ENCODE measurements at places on chromosomes 3 and 15. TPM values are rescaled to one million over a fixed set of nuclear protein-coding genes. Genes with fewer than 3 reads are reported as not detected.

GRCh38 chr3:20072422-20072821, 32.2 kb downstream of the KAT2B start:
- no peak overlapping the region for H3K4me3 ChIP-seq
- H3K4me1 ChIP-seq = peaks cover 21% of the 10 kb centered on the region
- no peak overlapping the region for H3K27ac ChIP-seq
- H3K27me3 ChIP-seq = no peaks in the 10 kb centered on the region

- peaks cover 16% of the 10 kb centered on the region for H3K27me3 ChIP-seq
- no peak for DNase-seq
- no peaks in the 10 kb centered on the region for H3K4me1 ChIP-seq
- no peak overlapping the region for H3K27ac ChIP-seq
- H3K4me3 ChIP-seq = no peak overlapping the region
Measured at GRCh38 chr3:169133178-169134161, 530.0 kb downstream of the MECOM start.

- H3K36me3 ChIP-seq = no peaks in the 10 kb centered on the region
- H3K4me3 ChIP-seq = no peak overlapping the region
- no peak overlapping the region for H3K27ac ChIP-seq
- no peaks in the 10 kb centered on the region for H3K4me1 ChIP-seq
- no peak for DNase-seq
Measured at GRCh38 chr3:22007368-22007767, 256.4 kb upstream of the ZNF385D start.

GRCh38 chr3:49785565-49786356, 581 bp downstream of the IP6K1 start:
- H3K4me3 ChIP-seq = peak overlapping the region; percentile 99
- peaks cover 54% of the 10 kb centered on the region for H3K4me1 ChIP-seq
- peaks cover 3% of the 10 kb centered on the region for H3K36me3 ChIP-seq
- H3K27me3 ChIP-seq = no peaks in the 10 kb centered on the region
- H3K27ac ChIP-seq = peak overlapping the region; percentile 95

DNA sequence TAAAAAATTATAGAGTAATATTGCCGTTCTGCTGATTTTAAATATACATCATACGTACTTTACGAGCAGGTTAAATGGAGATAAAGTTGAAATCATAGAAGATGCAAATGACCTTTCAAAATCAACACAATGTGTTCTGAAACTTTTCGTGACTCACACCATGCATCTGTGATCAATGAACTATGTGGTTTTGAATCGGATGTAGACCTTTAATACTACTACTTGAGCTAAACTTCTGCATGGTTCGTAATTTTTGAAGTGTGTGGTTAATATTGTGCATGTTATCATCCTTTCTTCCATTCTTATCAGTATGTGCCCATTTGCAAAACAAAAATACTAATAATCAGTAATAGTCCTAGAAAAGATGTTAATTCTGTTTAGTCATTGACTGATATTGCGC, 58.9 kb downstream of the GASK1A start:
- peak overlapping the region; percentile 65 for H3K4me3 ChIP-seq
- H3K27ac ChIP-seq = no peak overlapping the region
- no peaks in the 10 kb centered on the region for H3K27me3 ChIP-seq
- H3K4me1 ChIP-seq = peaks cover 10% of the 10 kb centered on the region

DNA sequence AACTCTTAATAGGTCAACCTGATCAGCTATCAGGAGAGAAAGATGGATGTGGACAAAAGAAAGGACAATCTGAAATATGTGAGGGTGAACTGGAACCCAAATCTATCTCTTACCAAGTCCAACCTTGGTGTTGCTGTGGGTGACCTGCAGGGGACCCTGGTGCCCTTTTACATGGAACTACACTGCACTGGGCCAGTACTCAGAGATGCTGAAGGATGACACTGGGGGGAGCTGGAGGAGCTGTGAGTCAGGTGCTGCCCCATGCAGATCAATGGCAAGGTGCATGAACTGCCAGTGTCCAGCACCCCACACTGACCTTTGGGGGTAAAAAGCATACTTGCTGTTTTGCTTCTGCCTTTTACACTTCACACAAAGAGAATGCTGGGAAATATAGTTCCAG, 55.6 kb upstream of the TBC1D5 start:
- H3K27ac ChIP-seq = no peak overlapping the region
- H3K4me1 ChIP-seq = no peaks in the 10 kb centered on the region
- no peak for DNase-seq
- H3K27me3 ChIP-seq = peaks cover 8% of the 10 kb centered on the region
- peaks cover 3% of the 10 kb centered on the region for H3K36me3 ChIP-seq

DNA sequence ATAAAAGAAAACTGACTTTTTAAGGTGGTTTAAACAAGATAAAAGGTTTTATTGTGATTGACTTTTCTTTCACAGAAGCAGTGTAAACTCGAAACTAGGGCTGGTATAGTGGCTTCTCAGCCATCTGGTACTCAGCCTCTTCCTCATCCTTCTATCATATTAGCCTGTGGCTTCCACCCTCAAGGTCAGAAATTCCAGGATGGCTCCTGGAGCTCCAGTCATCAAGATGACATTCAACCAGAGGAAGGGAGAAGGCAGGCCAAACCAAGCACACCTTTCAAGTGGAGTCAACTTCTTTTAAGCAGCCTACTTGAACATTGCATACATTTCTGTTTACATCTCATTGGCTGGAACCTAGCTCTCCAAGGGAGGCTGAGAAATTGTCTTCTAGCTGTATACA, 1.3 kb upstream of the MESD start:
- no peak for DNase-seq
- H3K27ac ChIP-seq = no peak overlapping the region
- peaks cover 12% of the 10 kb centered on the region for H3K36me3 ChIP-seq
- no peak overlapping the region for H3K4me3 ChIP-seq
- peaks cover 52% of the 10 kb centered on the region for H3K4me1 ChIP-seq

DNA sequence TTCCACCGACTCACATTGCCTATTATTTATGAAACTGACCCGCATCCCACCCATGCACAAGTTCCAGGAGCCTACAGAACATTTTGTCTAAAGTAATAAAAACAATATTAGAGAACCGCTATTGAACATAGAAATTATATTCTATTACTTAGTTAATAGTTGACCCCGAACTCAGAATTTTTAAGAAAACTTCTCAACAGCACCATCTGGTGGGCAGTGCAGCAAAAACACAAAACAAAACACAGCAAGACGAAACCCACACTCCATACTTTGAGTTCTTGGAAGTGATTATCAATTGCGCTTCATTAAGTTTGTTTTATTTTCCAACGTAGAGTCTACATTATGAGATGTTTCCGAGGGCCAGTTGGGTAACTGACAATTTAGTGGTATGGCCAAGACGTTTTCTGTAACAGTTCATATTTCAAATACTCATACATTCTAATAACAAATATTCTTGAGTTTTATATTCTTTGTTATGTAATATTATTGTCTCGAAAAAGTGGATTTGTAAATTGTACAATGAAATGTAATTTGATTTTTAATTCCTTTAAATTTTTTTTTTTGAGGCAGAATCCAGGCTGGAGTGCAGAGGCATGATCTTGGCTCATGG, 24.0 kb upstream of the C3orf70 start:
- no peaks in the 10 kb centered on the region for H3K4me1 ChIP-seq
- no peak overlapping the region for H3K4me3 ChIP-seq
- peaks cover 6% of the 10 kb centered on the region for H3K27me3 ChIP-seq

- H3K27me3 ChIP-seq = peaks cover 19% of the 10 kb centered on the region
- DNase-seq = no peak
- H3K4me3 ChIP-seq = no peak overlapping the region
- no peaks in the 10 kb centered on the region for H3K4me1 ChIP-seq
- no peaks in the 10 kb centered on the region for H3K36me3 ChIP-seq
Measured at GRCh38 chr15:48641416-48641815, 4.1 kb downstream of the FBN1 start.

DNA sequence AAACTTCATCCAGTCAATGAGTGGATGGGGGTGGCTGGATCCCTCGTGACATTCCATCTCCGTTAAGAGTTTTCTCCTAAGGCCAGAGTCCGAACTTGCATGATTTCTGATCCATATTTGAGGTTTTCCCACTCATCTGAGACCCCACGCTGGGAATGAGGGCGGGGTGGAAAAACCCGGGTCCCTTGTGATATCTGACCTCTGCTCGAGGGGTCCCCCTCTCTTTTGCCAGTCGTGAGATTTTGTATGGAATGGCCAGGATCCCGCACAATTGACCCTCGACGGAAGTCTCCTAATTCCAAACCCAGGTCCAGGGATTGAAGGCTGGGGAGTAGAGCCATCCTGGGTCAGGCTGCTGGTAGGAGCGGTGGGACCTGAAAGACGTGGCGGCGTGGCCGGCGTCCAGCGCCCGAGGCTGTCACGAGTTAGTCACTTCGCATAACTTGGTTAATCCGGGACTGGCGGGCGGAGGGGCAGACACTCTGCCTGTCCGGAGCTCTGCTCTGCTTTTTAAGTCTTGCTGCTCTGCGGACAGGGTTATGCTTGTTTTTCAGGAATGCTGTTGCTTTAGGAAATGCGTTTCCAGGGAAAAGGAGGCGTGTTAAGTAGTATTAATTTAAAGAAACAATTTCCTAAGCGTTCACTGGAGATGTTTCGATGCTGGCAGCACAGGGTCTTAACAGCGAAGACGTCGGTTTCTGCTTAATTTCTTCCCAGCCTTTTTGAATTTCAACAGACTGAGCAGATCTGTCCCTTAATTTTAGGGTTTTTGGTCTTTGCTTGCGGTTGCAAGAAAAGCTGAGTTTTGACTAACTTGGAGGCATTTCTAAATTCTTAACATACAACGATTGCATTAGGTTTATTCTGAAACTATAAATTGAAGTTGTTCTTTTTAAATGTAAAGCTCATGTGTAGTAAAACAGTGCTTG, 69.7 kb upstream of the LRRFIP2 start:
- peak; percentile 66 for DNase-seq
- peaks cover 3% of the 10 kb centered on the region for H3K36me3 ChIP-seq
- H3K27me3 ChIP-seq = no peaks in the 10 kb centered on the region
- H3K27ac ChIP-seq = peak overlapping the region; percentile 99
- peak overlapping the region; percentile 100 for H3K4me3 ChIP-seq

- DNase-seq = no peak
- no peaks in the 10 kb centered on the region for H3K27me3 ChIP-seq
- no peak overlapping the region for H3K27ac ChIP-seq
Measured at GRCh38 chr3:177811112-177811511, 613.8 kb upstream of the TBL1XR1 start.

GRCh38 chr15:91528801-91529200, 324.7 kb upstream of the SLCO3A1 start:
- H3K27me3 ChIP-seq = no peaks in the 10 kb centered on the region
- H3K36me3 ChIP-seq = no peaks in the 10 kb centered on the region
- DNase-seq = no peak
- H3K4me1 ChIP-seq = peaks cover 23% of the 10 kb centered on the region
- no peak overlapping the region for H3K27ac ChIP-seq

Gene GABRA5
- not detected for total RNA-seq

Gene STRIT1
- not detected for total RNA-seq

Gene CLRN1
- not detected for total RNA-seq

Gene CTXND1
- total RNA-seq = not detected

Gene P2RY14
- 0.34 TPM for total RNA-seq

Gene ZDHHC19
- total RNA-seq = not detected

Gene OR5AC2
- not detected for total RNA-seq

Gene OXTR
- 0.62 TPM for total RNA-seq
